ENCODE measurements at places on chromosomes 2 and 18.
A peak's percentile ranks its signal among the peaks of the same experiment; 100 is the strongest.

- no peak for DNase-seq
Measured at GRCh38 chr2:128681507-128681906, 362.8 kb upstream of the HS6ST1 start.

- no peak for DNase-seq
Measured at GRCh38 chr2:23065936-23066335, 319.0 kb upstream of the KLHL29 start.

DNA sequence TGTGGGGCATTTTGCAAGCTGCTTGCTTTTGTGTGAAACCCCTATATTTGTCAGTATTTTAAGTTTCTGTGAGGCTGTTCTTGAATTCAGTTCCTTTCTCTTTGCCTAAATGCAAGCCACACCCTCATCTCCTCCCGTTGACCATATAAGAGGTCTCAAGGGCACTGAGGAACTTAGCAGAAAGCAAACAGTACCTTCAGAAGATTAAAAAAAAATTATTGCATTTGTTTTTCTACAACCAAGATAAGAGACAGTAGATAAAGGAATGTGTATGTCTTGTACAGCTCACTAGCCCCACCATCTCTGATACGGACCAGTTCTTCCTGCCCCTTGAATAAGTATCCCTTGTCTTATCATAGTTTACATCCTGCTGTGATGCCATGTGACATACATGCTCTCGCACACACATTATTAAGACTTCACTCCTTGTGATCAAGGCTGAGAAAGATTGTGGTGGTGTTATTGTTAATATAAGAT lies 64.2 kb downstream of the NPAS2 start:
- DNase-seq = no peak

- no peak for DNase-seq
Measured at GRCh38 chr2:7930800-7931635, 750.8 kb upstream of the ID2 start.

DNA sequence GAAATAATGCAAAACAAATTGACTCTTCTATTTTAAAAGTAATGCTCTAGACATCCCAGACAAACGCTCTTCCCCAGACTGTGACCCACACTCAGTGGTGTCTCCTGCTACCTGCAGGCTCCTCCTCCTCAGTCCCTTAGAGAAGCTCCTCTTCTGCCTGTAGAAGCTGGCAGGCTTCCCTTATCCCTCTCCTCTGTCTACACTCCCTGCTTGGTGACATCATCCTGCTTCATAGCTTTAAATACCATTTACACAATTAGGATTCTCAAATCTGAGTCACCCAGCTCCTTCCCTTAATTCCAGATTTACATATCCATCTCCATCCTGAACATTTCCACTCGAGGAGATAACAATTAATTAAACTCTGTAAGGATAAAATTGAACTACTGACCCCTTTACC lies 167.9 kb downstream of the FBXO15 start:
- DNase-seq = no peak

DNA sequence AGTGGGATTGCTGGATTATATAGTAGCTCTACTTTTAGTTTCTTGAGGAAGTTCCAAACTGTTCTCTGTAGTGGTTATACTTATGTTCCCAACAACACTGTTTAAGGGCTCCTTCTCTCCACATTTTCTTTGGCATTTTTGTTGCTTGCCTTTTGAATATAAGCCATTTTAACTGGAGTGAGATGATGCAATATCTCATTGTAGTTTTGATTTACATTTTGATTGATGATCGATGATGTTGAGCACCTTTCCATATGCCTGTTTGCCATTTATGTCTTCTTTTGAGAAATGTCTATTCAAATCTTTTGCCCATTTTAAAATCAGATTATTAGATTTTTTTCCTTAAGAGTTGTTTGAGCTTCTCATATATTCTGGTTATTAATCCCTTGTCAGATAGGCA lies 243.3 kb downstream of the PTGR3 start:
- no peak for DNase-seq

- no peak for DNase-seq
Measured at GRCh38 chr2:218260742-218261422, at the start of gene GPBAR1. TSS of gene GPBAR1 (plus strand) at chr2:218261015. CDS start at chr2:218262725, 1,710 bp downstream.

DNA sequence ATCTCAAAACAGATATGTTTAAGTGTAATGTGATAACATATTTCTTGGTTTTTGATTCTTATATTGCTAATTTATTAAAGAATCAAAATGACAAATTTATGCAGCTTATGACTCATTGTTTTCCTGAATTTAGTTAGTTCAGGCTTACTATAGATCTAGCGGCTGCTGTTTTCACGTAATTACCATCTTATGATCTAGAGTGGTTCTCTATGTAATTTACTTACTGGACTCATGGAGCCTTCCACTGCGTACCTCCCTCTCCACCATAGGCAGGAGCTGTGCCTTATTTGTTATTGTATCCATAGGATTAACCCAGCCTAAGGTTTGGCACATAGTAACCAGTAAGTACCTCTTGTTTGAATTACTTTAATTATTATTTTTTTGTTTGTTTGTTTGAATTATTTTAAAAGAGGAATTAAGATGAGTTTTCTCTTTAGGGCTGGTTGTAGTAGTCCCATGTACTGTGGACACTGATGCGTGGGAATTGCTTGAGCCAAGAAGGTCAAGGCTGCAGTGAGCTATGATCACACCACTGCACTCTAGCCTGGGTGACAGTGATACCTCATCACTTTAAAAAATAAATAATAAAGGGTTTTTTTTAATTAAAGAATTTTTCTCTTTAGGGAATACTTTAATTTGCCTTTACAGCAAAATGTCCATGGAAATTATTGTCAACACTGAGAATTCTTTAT lies 165.5 kb downstream of the PHLPP1 start:
- no peak for DNase-seq

DNA sequence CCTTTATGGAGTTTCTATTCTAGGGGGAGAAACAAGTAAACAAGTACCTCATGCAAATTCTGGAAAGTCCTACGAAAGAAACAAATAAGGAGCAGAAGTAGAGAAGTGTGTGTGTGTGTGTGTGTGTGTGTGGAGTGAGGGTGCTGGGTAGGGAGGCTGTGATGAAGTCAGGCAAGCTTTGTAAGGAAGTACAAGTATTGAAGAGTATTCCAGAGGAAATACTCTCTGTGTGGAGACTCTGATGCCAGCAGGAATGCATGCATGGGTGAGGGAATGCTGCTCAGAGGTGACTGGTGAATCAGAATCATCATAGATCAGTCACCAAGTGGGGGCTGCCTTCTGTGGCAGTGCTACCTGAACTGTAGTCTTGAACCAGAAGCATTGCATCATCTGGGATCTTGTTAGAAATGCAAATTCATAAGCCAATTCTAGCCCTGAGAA lies 34.5 kb downstream of the SLC4A3 start:
- no peak for DNase-seq

- DNase-seq = no peak
Measured at GRCh38 chr18:45775241-45775676, 50.2 kb upstream of the SIGLEC15 start.

GRCh38 chr2:182951948-182952663 lies 85.7 kb upstream of the FRZB start:
- DNase-seq = no peak

DNA sequence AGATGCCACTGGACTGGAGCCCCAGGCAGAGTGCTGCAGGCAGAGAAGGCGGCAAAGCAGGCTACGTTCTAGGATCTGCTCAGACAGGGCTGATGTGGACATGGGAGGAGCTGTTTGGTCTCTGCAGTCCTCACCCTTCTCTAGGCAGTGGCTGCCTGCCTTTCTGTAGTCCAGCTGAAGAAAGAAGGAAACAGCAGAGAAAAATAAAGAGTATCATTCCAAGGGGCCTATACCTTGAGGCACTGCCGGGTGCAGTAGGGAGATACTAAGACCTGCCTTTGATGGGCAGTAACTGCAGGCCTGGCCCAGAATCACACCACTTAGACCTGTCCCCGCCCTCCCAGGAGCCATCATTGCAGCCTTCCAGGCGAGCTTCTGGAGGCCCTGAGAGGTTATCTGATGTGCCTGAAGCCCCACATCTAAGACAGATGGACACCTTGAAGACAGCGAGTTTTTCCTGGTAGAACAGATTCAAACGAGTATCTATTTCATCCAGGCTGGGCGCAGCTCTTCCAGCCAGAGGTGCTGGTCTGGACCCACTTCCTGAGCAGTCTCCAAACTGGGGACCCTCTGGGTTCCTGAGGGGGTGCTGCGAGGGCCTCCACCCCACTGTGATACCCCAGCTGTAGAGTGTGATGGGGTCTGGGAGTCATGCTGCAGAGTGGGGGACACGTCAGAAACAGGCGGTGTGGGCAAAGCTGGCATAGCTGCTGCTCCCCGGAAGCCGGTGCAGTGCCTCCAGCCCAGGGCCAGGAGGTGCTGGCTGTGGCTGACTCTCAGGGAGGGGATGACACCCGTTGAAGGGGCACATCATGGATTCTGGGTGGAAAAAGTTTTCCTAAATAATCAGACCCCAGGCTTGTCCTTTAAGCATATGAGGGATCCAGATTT lies 87.3 kb upstream of the OTOS start:
- DNase-seq = no peak

DNA sequence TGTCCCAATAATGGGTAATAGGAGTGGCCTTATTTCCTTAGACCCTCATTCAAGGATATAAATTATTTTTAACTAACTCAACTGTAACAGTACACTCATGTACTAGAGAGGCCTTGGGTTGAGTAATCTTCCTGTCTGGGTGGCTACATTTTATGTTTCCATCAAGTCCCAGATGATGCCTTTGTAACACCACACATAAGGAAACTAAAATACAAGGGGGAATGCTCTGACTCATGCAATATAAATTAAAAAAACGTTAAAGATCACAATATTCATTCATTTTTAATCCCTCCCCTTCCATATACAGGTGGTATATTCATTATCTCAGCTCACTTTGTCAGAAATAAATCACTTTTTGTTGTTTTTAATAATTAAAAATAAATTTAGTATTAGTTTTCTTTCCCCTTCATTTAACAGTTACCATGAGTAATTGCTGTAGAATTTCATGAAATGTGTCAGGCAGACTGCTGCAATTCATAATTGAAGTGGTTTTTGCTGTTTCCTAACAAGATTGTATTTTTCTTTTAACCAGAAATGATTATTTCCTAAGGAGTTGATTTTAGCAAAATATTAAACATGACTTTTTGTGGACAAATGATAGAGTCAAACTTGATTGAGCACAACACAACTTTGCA lies 1403.6 kb downstream of the SUCLG1 start:
- DNase-seq = no peak

GRCh38 chr2:44771522-44771921 lies 170.0 kb upstream of the SIX3 start:
- no peak for DNase-seq

GRCh38 chr18:41886126-41886807 lies 68.8 kb upstream of the PIK3C3 start:
- no peak for DNase-seq

DNA sequence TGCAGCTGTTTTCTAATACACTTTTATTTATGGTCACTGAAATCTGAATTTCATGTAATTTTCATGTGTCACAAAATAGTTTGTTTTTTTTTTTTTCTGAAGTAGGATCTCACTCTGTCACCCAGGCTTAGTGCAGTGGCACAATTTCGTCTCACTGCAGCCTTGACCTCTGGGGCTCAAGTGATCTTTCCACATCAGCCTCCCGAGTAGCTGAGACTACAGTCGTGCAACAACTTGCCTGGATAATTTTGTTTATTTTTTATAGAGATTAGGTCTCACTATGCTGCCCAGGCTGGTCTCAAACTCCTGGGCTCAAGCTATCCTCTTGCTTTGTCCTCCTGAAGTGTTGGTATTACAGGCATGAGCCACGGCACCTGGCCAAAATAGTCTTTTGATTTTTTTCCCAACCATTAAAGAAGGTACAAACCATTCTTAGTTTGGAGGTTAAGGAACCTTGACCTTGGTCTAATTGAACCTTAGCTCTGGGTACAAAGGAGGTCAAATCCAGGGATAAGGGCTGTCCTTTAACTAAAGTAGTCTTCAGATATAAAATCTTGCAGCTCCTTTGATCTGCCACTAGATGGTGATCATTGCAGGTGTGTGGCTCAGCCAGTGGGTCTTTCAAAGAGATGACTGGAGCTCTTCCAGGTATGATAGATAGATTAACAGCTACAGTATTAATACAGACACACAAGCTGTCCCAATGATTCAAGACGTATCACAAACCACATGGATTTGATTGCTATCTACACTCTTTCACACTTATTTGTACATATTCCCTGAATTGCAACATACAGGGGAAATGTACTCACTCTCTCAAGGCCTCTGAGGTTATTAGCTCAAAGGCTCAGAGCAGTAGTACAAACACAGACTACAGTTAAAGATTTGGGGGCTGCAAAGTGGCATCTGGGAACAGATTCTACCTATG lies 4.7 kb upstream of the KRCC1 start:
- peak; percentile 17 for DNase-seq

DNA sequence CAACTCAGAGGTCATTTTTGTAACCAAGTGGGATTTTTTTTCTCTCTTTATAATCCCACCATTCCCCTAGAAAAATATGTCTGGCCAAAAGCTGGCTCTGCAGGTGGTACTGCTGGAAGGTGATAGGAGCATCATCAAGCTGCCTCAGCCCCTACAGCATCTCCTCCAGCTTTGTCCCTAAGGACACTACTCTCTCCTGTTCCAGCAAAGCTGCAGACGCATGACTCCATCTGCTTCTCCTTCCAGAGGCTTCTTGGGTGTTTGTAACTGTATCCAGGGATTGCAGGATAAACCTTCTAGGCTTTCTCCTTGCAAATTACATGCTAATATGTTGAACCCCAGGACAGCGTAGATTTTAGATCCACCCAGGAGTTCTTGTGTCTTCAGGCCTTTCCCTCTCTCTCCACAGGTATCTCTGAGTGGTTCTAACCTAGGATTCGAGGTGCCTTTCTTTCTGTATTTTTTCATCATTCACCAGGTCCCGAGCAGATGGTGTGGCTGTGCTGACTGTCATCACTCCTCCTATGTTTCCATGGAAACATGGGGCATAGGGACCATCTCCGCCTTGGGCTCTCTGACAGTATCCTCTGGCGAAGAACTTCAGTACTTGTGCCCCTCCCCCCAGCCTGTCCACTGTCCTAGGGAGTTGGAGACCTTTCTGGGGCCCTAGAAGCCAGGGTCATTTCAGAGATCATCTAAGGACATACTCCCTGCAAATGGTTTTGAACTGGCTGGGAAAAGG lies 34.3 kb downstream of the AFF3 start:
- no peak for DNase-seq

DNA sequence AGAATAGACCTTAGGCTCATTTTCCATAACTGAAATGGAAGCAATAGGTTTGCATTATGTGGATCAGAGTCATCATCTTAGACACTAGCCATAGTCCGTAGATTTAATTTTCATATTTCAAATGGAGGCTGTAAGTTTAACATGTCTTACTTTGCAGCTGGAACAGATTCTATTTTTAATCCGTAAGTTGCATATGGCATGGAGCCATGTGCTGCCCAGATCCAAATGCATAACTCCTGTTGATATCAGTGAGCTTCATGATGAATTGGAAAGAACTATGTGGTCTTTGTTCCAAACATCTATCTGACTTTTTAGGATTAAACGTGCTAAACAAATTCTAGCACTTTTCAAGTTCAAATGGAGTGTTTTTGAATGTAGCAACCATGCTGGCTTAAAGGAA lies 43.4 kb downstream of the MEIS1 start:
- no peak for DNase-seq

- no peak for DNase-seq
Measured at GRCh38 chr2:109637749-109638570, 23.8 kb downstream of the SOWAHC start.
